ENCODE measurements at places on chromosomes 3 and 15.

DNA sequence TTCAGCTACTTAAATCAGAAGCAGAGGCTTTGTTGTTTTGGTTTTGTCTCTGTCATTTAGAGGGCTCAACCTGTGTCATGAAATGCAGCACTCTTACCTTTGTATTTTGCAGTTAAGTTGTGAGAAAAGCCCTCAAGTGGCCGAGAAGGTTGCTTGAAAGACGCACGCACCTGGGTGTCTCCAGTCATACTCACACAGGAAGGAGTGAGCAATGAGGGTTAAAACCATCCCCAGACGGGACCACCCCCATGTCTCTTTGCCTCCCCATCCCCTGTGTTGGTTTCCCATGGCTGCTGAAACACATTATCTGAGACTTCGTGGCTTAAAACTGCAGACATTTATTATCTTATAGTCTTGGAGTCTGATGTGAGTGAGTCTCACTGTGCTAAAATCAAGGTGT lies 376.1 kb upstream of the CFAP20DC start:
- no peak for DNase-seq

DNA sequence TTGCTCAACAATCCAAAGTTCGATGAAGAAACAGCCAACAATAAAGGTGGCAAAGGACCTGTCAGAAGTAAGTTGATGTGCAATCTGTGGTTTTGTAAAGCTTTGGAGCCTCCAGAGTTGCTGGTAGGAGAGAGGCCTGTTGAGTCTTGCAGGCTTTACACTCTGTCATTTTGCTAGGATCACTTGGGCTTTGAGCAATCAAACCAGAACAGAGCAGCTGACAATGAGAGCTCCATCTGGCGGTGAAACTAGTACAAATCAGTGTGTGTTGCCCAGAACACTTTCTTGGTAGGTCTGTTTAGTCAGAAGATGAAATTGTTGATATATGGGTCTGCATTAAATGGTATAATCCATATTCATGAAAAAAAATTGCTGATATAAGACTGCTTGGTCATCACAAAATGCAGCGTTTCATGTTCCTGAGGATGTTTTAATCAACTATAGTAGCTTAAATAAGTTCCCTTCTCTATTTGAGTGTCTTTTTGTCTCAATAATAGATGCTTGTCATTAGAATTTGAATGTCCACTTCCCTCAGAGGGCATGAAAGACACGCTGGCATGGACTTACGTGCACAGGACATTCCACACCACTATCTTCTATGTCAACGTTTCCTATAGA lies 25.7 kb downstream of the TMOD2 start:
- no peak for DNase-seq

DNA sequence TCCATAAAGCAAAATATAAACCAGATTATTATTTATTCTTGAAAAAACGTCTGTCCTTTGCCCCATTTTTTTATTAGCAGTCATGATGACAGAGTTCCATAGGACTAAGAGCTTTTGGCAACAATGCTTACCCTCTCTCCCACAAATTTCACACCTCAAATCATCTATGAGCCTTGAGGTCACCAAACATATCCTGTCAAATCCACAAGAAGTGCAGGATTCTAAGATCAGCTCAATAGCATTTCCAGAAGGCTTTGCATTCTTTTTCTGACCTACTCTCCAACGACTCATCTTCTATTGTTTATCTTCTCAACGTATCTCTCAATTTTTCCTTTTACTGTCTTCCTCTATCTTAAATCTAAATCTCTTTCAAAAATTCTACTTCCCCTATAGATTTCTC lies 619.1 kb upstream of the BCHE start:
- DNase-seq = no peak

DNA sequence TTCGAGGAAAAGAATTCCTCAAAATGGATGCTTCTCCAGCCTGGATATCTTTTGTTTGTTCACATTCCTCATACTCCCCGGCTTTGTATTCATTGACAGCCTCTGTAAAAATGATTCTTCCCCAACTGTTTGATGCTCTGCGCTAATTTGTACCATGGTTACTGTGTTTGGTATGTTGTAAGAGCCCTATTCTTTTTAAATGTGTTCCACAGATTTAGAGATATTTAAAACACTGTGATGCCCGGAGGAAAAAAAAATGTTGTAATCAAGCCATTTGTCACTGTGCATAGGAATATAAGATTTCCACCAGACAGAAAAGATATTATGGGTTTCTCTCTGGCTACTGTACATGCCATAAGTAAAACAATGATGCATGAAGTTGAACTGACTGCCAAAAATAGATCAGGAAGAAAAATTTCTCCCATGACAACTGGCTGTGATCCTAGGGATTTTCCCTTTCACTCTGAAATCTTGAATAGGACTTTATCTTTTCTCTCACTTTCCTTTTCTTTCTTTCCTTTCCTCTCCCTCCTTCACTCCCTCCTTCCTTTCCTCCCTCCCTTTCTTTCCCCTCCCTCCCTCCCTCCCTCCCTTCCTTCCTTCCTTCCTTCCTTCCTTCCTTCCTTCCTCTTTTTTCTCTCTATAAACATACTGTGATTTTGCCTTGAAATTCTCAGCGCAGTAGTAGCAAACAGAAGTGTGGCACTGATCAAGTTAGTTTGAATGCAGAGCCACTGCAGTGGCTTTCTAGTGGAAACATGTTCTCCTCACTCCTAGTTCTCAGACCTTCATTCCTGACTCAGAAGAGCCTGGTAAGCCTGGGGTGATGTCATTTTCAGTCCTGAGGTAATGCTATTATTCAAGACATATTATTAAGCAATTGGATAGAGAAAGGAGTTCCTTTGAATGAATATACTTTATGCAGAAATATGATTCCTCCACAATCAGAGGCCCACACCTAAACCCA lies 254.9 kb upstream of the TBL1XR1 start:
- no peak for DNase-seq

DNA sequence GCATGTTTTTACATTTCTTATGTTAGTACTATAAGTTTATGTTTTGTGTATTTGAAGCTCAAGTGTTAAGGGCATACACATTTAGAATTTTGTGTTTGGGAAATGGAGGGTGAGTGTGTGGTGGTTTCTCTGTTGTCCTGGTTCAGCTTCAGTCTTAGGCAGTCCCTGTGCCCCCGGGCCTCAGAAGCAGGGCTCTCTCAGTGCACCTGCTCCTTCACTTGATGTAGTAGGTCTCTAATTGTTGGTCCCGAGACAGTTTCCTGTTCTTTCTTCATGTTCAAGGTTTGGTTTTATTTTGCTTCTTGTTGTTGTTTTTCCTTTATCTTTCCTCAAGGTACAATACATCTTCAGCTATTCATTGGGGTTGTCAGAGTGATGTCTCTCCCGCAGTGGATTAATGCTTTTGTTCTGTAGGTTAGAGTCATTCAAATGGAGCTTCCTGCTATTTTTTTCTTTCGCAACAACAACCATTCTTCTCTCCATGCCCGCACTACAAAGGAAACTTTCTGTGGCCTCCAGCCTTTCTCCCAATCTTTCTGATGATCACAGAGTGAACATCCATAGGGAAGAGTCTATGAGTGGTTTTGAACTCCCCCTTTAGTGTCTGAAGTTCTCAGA lies 177.8 kb upstream of the GOLGA6L4 start:
- DNase-seq = no peak

DNA sequence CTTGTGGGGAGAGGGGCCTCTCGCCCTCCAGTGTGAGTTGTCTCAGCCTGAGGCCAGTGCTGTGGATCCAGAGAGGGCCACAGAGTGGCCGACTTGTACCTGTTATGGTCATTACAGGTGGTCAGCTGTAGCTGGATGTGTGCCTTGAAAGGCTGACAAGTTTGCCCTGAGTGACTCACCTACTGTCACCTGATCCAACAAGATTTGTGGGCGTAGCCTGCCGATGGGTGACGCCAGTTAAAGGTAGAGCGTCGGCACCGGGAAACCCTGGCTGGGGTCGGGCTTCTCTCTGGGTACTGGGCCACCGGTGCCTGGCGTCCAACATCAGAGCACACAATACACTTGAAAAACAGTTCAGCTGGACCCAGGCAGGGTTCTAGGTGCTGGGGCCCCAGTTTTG lies 2.8 kb upstream of the ISG20 start:
- DNase-seq = no peak

DNA sequence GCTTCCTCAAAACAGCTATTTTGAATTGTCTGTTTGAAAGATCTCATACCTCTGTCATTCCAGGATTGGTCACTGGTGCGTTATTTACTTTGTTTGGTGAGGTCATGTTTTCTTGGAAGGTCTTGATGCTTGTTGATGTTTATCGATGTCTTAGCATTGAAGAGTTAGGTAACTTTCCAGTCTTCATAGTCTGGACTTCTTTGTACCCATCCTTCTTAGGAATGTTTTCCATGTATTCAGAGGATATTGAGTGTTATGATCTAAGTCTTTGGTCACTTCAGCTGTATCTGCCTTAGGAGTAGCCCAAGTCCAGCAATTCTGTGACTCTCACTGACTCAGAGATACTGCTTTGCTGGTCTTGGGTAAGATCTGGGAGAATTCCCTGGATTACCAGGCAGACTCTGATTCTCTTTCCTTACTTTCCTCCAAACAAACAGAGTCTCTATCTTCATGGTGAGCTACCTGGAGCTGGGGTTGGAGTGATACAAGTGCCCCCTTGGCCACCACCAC lies 398.6 kb downstream of the ZIC4 start:
- no peak for DNase-seq

DNA sequence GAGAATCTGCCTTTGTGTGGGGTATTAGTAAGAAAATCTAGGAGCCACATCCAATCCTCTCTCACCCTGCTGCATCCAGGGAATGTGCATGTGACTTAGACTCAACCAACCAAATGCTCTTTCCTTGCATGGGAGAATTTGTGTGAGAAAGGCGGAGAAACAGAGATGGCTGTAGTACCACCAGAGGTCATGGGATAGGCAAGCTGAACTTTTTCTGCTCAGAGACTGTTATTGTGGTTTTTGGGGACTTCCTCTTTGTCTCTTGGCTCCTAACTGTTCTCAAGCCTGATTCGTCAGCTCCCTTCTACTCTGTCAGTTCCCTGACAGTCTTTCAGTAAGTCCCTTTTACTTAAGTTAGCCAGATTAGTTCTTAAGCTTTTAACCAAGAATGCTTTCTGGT lies 2.6 kb upstream of the ZSCAN2 start:
- DNase-seq = no peak

- DNase-seq = no peak
Observed at GRCh38 chr3:47888986-47889757, 86.2 kb downstream of the DHX30 start.

DNA sequence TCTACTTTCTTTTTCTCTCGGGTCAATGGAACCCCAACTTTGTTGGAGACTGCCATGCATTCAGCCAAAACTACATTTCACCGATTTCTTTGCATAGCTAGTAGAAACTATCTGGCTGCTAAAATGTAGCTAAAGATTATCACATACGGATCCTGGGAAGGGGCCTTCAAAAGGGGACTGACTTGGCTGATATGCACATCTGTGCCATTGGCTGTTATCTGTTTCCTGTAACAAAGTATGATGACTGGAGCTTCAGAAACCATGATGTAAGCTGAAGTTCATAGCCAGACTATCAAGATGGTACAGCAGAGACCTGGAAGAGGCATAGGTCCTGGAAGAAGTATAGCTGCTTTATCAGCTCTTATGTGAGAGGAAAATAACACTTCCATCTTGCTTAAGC lies 179.1 kb downstream of the NSUN3 start:
- no peak for DNase-seq

DNA sequence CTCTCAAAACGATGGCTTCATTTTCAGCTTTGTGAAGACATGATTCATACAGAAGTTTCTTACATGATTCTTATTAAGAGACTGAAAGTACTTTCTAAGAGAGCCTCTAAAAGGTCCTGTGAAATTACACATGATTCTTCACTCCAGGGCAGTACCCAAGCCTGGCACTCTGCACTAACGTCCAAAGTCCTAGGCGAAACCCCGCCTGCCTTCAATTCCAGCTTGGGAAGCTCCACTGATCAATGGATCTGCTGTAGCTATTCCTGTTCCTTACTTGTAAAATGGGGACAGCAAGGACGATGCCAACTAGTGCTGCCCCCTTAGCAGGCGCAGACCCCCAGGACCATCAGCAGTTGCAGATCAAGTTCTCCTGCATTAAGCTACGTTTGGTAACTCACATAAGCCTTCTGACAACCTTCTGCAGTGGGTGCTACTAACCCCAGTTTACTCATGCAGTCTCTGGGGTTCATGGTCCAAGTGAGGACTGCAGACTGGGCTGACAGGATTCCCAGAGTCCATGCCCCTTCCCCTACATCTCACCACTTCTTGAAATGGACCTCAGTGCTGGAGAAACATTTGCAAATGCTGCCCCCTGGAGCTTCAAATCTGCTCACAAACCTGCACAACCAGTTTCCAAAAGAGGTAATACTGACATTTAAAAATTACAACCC lies 10.6 kb downstream of the CHCHD4 start:
- DNase-seq = no peak

GRCh38 chr15:29998033-29998432 lies 84.7 kb upstream of the GOLGA8J start:
- DNase-seq = no peak

GRCh38 chr3:123880998-123881561 lies 3.1 kb downstream of the MYLK start:
- DNase-seq = no peak

- DNase-seq = no peak
Observed at GRCh38 chr15:70608144-70608543, 155.2 kb downstream of the UACA start.

DNA sequence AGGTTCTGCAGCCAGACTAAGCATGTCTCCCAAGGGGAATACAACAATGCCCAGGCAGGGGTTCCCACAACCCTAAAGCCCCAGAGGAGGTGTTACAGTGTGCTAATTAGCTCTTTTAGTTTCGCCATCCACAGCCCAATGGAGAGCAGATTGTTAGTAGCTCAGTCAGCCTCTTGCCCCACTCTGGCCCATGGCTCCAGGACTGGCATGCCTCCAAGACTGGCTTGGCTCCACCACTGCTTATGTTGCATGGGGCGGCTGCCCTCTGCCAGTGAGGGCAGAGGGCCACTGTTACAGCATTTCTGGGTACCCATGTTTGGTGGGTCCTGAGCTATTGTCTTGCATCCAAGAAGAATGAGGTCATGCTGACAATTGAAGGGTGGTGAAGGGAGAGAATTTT lies 231.1 kb upstream of the MDFIC2 start:
- no peak for DNase-seq

GRCh38 chr3:136546720-136547119 lies 205.5 kb downstream of the STAG1 start:
- no peak for DNase-seq

GRCh38 chr3:36295296-36295695 lies 85.0 kb upstream of the STAC start:
- no peak for DNase-seq
